ENCODE measurements at places on chromosomes 7 and 10. TPM values are rescaled to one million over a fixed set of nuclear protein-coding genes. Genes with fewer than 3 reads are reported as not detected.

DNA sequence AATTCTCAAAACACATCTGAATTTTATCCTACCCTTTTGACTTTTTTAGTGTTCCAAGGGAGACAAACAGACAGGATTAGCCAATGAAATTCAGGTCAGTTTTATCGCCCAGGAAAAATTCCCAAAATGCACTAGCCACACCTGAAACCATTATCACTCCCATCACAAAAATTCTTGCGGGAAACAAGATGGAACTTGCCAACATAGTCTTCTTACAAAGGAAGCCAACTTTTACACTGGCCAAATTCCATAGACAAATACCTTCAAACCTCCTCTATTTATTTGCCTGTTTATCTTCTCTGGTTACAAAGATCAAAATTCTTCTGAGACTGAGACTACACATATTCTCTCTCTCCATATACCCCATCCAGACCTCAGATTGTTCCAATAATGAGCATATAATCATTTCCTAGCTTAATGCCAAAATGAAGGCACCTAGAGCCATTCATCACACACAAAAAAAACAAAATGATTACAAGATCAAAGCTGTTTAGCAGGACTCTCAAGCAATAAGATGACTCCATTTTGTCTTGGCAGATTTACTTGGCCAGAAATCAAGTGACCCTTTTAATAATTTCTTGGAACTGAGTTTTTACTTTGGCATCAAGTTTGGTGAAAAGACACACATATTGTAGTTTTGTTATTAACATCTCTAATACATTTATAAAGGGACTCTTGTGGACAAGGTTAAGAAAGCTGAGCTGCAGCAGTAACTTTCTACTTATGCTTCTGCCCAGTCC is 30.2 kb downstream of the MET start:
- no peak for DNase-seq

DNA sequence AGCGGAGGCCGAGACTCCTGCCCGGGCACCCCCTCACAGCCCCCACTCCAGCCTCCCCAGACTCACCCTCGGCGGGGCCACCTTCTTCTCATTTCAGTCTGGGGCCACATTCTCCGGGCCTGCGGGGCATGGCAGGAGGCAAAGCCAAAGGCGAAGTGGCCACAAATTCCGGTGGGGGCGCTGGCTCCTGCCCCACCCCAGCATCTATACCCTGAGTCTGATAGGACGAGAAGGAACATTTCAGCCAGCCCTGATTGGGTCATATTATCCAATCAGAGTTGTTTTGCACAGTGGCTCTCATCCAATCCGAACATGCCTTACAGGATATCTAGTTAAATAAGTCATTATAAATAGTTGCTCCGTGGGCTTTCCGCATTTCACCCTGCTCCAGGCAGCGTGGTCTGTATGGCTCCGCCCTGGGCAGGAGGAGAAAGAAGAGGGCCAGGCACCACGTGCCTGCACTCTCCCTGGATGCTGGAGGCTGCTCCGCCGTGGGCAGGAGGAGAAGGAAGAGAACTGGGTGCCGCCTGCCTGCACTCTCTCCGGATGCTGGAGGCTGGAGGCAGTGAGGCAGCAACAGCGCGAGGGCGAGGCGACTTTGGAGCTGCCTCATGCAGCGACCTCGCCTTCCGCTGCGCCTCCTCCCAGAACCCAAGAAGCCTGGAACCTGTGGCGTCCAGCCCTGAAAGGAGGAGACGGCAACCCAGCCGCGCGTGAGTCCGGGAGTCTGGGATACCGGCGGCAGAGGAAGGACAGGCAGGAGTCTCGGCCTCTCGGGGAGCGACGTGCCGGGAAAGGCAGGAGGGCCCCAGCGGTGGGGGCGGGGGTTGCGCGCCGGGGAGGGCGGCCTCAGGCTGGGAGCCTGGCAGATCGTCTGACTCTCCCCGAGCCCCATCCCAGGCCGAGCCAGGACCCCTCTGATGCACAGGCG is 162.9 kb downstream of the ZNF33B start:
- peak; percentile 88 for DNase-seq

DNA sequence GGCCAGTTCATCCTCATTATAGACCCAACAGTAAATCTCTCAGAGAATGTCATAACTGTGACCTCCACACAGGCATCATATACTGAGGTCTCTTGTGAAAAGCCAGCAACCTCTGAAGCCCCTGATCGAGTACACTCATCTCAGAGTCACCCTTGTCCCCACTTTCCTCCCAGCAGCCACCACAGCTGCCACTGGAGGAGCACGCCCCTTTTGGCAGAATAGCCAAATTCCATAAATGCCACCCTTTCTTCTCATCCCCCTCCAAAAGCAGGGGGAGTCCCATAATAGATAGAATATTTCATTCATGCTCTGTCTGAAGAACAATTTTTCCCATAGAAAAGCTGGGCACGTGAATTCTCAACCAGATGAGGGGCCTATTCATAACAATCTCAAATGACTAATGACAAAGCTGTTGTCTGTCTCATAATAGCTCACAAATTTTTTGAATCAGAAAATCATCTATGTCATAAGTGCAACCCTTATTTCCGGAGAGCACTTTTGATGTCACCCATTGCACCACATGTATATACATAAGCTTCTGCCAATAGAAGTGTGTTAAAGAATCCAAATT is 47.4 kb downstream of the SGMS1 start:
- DNase-seq = no peak

DNA sequence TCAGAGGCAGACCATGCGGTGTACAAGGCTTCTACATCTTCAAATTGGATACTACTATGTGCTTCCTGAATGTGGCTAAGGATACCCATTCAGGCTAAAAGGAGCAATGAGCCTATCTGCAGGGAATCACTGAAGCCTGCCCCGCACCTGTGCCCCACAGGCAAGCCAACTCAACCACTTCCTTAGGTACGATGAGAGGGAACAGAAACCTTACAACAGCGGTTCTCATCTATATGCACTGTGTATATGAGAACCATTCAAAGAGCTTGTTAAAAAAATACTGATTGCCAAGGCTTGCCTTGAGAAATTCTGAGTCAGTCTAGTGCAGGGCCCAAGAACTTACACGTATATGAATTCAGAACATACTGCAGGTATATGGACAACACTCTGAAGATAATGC is 679.6 kb downstream of the PARD3 start:
- DNase-seq = no peak

DNA sequence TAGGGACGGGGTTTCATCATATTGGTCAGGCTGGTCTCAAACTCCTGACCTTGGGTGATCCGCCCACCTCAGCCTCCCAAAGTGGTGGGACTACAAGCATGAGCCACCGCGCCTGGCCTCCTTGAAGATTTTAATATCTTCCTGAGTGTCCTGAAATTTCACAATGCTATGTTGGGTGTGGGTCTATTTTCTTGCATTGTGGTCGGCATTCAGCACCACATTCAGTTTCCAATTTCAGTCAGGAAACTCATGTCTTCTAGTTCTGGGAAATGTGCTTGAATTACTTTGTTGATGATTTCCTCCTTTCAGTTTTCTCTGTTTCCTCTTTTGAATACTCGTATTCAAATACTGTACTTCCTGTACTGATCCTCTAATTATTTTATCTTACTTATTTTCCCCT is 49.3 kb upstream of the IL6 start:
- DNase-seq = no peak

The CAMK2G gene
- total RNA-seq = 52.3 TPM

GRCh38 chr10:45379891-45380540 is 6.0 kb downstream of the ALOX5 start:
- DNase-seq = peak; percentile 56

- DNase-seq = no peak
Observed at GRCh38 chr10:68171539-68172080, 60.3 kb downstream of the ATOH7 start.

DNA sequence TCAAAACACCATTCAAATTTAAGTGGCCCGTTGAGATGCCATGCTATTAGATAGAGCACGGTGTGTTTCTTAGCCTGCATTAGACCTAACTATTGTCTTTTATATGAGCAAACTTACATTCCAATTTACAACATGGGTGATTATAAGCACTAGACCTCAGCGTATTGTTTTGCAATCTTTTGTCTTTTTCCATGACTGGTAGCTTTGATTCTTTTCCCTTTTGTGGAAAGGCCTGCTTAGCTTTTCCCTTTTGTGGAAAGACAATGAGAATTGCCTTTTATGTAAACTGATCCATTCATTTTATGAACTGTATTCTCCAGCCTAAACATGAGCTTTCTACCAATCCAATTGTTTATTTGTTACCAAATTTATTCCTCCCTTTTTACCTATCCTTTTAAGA is 823.1 kb downstream of the CCSER2 start:
- no peak for DNase-seq

GRCh38 chr10:70561558-70561957 is 41.0 kb downstream of the PRF1 start:
- DNase-seq = no peak

The DENND11 gene
- total RNA-seq = 36.0 TPM

The MCU gene
- 50.5 TPM for total RNA-seq

DNA sequence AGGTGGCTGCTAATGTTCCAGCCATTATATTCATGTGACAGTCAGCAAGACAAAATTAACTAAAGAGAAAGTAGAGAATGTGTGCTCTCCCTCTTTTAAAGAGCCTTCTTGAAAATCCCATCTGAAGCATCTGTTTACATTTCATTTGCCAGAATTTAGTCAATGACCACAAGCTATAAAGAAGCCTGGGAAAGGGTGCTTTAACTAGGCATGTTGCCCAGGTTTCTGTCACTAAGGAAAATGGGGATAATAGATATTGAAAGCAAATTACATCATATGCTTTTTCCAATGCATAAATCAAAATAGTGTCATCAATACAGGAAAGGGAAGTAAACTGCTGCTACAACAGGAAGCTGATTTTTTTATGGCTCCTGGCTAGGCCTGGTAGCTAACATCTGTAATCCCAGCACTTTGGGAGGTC is 67.7 kb downstream of the ELAPOR2 start:
- DNase-seq = no peak

GRCh38 chr10:21057989-21058388 is 160.9 kb upstream of the NEBL start:
- no peak for DNase-seq

The BMPER gene
- total RNA-seq = 15.6 TPM

The DYNC1I1 gene
- 0.46 TPM for total RNA-seq

The ABCB4 gene
- not detected for total RNA-seq

DNA sequence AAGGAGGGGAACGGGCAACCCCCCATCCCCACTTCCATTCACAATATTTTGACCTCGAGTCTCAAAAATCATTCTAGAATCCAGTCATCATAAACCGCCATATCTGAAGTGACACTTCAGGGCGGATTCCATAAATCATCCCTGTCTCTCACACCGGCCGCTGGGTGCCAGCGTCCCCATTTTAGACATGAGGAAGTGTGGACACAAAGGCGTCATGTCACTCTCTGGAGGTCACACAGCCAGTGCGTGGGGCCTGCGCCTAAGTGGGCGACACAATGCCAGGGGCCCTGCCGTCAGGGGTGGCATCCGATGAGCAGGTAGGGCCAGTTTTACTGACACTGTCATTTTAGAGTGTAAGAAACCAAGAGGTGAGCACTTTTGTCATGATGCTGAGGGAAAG is 19.5 kb downstream of the KCNH2 start:
- DNase-seq = peak; percentile 64

DNA sequence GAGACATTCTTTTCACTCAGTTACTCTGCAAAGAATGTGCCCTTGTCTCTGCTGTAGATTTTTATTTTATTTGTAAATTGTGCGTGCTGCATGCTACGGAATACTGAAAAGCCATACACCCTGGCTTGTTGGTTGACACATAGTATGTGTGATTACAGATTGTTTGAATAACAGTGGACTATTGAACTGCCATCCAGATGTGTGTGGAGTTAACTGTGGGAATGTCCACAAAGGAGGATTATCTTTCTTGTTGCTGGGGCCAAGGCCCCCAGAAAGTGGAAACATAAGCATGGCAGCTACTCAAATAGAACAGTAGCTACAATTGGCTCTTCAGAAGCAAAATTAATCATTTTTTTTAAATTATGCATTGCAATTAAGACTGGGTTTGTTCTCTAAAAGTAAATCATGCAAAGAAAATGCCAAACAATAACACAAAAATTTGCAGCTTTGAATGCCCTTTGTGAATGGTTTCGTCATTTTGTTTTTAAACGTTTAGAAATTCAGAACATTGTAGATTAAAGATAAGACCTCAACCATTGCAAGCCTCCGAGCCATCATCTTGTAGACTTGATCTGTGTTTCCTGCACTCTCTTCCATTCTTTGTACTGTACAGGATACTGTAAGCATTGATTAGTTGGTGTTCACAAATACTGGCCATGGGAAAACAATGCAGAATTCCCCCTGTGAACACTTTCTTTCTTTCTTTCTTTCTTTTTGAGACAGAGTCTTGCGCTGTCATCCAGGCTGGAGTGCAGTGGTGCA is 210.3 kb upstream of the TCF7L2 start:
- DNase-seq = no peak

GRCh38 chr7:11650500-11650899 is 181.5 kb downstream of the THSD7A start:
- DNase-seq = no peak

The CLDN4 gene
- 88.0 TPM for total RNA-seq

The VIPR2 gene
- 0.74 TPM for total RNA-seq

DNA sequence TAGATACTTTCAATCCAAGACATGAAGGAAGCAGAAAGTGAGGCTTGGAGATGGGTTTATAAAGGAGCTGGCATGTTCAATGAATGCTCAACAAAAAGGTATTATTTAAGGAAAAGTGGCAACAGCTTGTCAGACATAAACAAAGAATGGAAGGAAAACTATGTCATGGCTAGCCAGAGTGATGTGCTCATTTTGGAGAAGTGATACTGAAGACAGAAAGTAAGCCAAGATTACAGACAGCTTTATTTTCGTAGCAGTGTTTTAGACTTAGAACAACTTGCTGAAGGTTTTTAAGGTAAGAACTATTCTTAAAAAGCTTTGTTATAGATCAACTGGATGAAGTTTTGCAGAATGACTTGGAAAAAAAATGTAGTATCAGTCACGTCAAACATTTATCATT is 160.5 kb upstream of the FERD3L start:
- DNase-seq = no peak

- DNase-seq = no peak
Observed at GRCh38 chr7:15780271-15780670, 93.8 kb upstream of the MEOX2 start.

DNA sequence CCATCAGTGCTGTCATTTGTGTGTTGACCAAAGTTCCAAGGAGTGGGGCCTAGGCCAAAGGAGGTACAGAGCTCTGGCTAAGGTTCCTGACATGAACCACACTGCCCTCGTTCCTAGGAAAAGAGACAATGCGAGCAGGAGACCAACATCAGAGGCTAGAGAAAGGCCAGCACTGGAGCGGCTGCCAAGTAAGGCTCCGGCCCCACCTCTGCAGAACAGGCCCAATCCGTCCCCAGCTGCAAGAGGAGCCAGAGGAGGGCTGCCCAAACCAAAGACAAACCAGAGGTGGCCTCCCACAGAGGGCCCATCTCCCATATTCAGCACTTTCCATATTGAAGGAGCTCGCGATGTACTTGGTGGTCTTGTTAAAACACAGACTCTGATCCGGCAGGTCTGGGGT is 81.0 kb downstream of the FAM53B start:
- DNase-seq = no peak

GRCh38 chr10:91559750-91560149 is 73.1 kb downstream of the PPP1R3C start:
- DNase-seq = no peak

DNA sequence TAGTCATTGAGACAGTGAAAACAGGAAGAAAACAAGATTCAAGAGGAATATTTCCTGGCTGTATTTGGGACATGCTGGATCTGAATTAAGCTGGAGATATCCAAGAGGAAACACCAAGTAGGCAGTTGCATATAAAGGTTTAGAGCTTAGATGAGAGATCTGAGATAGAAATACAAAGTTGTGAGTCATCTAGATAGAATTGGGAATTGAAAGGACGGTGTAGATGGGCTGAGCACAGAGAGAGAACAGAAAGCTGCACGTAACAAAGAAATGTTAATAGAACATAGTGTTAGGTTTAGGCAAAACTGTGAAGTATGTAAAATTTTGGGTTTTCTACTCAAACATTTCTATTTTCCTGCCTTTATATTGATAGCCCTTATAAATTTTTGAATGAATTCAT is 218.5 kb upstream of the TMEM196 start:
- no peak for DNase-seq

Measured in upper lobe of left lung (tissue), 6 donors.